ENCODE measurements at places on chromosomes 2 and 18.

GRCh38 chr2:154795651-154796050, 97.2 kb downstream of the KCNJ3 start:
- no peak for DNase-seq

GRCh38 chr2:165238295-165238694, 919 bp upstream of the SCN2A start:
- DNase-seq = no peak

DNA sequence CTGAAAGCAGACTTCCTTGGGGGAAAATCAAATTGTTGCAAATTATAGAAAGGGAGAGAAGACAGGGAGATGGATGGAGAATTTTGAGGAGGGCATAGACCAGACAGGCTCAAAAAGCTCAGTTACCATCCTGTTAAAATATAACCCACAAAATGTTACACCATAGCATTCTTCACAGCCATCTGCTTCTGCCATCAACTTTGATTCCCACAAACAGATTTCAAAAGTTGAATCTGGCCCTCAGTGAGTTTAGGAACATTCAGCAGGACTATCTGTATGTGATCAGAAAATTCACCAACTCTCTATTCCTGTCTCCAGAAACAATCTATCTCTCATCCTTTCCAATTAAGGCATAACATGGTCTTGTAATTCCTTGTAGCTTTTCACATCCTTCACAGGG, 159.8 kb upstream of the CCDC68 start:
- no peak for DNase-seq

DNA sequence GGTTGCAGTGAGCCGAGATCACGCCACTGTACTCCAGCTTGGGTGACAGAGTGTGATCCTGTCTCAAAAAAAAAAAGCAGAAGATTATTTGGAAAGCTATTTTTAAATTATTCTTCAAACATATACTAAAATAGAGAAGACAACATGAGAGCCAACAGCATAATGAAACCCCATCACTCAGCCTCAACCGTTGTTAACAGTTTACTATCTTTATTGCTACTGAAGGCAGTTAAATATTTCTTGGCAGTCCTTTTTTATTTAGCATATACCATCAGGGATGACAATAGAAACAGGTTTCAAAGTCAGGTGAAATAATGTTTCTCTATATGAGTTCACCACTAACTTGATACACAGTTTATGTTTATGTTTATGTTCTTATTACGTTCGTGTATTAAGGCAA, 157.2 kb downstream of the NEDD4L start:
- no peak for DNase-seq

- DNase-seq = no peak
Measured at GRCh38 chr2:3857576-3857975, 154.2 kb downstream of the DCDC2C start.

DNA sequence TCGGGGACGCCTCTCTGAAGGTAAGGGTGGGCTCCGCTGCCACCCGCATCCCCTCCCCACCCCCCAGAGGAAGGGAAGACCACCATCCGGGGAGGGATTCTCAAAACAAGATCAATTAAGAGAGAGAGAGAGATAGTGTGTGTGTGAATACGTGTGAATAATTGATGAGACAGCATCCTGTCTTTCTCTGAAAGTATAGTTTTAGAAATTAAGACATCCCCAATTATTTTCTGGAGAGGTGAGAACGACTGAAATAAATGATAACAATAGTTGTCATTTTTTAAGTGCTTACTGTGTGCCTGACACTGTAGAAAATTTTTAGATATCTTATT, 751 bp downstream of the IL18R1 start:
- DNase-seq = no peak

- no peak for DNase-seq
Measured at GRCh38 chr2:136183097-136183496, 65.1 kb upstream of the CXCR4 start.

- DNase-seq = no peak
Measured at GRCh38 chr2:85893428-85894258, 4.9 kb upstream of the ST3GAL5 start.

DNA sequence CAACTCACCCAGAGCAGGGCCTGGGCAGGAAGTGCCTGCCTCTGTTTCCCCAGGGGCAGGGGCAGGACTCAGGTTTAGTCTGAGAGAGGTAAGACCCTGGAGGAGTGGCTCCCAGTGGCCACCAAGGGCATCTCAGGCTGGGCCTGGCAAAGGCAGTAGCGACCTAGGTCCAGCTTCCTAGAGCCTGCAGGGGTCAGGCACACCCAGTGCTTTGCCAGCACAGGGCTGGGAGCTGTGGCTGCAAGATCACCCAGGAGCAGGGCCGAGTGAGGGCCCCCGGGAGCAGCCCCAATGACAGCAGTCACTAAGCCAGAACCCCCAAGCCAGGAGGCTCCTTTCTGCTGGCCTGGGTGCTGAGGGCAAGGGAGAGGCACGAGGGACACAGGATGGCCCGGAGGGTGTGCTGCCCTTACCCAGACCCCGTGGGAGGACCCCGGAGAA, 8.8 kb upstream of the DUSP2 start:
- no peak for DNase-seq

- DNase-seq = no peak
Measured at GRCh38 chr2:134120406-134120732, 133.5 kb upstream of the MGAT5 start.

DNA sequence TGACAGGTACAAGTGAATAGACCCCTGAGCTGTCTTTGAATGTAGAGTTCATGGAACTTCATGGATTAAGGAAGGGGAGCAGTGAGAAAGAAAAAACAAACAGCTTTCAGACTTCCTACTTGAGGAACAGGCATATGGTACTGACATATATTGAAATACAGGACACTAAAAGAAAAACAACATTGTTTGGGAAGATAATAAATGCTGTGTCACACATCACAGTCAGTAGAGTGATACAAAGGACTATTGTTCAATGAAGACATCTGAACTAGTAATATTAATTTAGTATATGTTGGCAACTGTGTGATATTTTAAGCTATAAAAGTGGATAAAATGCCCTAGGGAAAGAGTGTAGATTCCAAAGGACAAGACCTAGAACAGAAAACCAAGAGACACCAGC, 3.3 kb downstream of the DSC2 start:
- DNase-seq = no peak

DNA sequence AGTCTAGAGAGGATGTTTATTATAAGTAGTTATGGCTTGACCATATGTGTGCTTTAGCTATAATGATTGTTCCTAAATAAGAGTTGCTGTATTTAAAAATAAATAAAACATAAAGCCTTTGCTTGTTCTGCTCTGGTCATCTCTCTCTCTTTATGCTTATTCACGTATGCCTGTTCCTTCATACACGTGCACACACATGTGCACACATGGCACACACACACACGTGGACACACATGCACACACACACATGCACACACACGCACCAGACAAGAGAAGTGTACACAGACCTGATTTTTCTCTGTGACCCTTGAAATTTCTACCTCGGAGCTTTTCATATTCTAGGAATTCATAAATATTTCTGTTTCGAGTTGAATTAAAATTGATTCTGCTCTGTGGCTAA, 658.2 kb upstream of the SALL3 start:
- DNase-seq = no peak

GRCh38 chr2:233263045-233263570, 11.6 kb downstream of the ATG16L1 start:
- no peak for DNase-seq

DNA sequence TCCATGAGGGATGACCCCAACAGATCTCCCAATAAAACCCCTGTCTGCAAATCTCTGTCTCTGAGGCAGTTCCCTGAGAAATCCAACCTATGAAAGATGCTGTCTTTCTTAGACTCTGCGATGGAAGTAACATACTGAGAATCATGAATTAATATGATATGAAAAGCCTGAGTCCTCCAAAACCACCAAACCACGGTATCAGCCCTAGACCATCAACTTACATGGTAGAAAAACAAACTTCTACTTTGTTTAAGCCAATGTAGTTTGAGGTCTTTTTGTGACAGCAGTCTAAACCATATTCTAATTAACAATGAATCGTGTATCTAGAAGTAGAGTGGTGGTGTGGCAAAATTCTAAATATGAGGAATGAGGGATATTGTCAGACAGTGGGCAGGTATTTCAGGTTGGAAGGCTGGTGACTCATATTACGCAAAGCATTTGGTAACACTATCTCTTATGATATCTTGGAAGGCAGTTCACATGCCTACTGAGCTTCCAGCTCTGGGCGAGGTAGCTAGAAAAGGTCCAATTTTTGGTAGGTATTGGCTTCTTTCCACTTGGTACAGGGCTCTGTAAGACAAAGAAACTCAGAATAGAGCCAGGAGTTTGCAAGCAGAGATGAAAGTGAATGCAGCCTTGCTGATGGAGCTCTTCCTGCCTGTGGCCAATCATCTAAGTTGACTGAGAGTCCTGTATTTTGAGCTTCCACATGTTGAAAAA, 215.8 kb downstream of the ZFP36L2 start:
- DNase-seq = no peak

DNA sequence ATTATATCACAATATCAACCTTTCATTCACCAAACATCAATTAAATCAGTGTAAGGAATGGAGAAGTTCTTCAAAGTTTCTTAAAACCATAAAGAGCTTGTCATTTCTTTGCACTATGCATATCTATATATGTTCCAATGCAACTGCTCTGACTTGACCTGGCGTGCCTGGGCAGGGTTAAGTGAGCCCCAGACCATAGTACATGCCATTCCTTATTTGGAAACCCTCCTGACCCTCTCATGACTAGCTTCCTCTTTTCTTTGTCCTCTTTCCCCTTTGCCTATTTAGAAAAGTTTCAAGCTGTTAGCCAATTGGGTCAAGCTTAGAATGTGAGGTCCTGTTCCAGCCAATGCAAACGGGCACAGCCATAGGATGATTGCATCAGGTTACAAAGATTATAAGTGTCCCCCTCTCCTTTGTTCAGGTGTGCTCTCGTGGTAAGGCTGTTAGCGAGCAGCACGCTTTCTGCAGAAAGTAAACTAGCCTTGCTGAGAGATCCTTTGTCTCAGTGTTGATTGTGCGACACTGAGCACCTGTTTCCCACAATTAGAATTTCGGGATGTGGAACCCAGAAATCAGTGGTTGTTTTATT, 78.2 kb upstream of the UXS1 start:
- no peak for DNase-seq

- DNase-seq = no peak
Measured at GRCh38 chr2:239190361-239190760, 210.5 kb downstream of the HDAC4 start.

GRCh38 chr2:150480971-150481830, 6.3 kb downstream of the RND3 start:
- no peak for DNase-seq

DNA sequence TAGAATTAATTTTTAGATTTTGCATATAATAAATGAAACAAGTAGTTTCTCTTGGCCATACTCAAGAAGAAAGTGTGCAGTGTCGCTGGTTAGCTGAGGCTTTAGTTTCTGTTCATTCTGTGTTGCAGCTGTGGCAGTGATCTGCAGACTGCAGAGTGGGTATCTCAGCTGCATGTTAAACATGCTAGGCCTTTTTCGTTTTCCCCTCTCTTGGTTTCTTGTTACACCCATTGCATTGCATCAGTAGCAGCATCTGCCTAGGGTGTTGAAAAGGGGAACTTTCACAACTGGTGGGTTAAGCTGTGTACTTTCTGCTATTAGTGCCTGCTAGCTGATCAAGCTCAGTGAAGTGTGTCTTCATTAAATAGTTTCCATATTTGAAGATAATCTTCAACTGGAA, 51.3 kb downstream of the ACSL3 start:
- DNase-seq = no peak

- no peak for DNase-seq
Measured at GRCh38 chr18:8506251-8507049, 102.8 kb upstream of the RAB12 start.

DNA sequence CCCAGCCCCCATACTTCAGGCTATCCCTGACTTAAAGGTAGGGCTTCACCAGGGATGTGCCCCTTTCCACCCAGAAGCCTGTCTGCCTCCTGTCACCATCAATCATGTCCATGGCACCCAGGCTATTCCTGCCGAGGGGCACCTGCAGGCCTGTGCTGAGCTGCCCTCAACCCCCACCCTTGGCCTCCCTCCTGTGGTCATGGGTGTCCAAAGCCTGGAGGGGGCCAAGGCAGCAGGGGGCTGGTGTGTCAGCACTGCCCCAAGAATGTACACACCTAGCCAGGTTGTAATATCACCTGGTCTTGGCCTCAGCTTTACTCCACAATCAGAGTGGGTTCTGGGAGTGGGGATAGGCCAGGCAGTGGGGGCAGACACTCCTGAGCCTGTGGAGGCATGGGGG, 69.3 kb downstream of the SUCLG1 start:
- no peak for DNase-seq

GRCh38 chr2:53505826-53506225, 261.8 kb upstream of the CHAC2 start:
- no peak for DNase-seq

DNA sequence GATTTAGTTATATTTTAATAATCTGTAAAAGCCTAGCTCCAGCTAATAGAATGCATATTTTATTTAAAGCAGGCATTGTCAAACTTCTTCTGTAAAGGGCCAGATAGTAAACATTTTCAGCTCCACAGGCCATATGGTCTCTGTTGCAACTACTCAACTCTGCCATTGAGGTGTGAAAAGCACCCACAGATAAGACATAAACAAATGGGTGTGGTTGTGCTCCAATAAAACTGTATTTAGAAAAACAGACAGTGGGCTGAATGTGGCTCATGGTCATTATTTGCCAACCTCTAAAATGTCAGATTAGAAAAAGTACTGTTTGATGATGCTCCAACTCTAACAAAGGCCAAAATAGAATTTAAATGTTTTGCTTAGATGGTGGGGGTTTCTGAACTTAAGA, 519.9 kb downstream of the RNF144A start:
- no peak for DNase-seq

DNA sequence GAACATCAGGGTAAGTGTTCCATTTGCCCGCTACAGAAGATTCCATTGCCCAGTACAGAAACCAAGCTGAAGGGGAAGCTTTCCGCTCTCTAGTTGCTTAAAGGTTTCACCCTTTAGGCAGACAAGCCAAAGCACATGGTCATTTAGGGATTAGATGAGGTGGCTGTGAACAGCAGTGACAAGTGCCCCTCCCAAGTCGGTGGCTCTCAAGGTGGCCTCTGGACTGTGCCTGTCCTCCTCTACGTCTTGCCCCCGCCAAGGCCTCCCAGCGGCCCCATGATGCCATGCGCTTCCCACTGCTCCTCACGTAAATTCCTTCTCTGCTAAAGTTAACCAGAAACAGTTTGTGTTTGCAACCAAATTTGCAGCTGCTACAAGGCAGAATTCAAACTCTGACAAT, 24.2 kb upstream of the PTPN4 start:
- DNase-seq = no peak
